Stimulated activated CD4-positive, alpha-beta T cell treated with anti-CD3 and anti-CD28 coated beads, Interleukin-15, amount 100 ng/mL, for 1 hour (primary cell): ENCODE measurements at places on chromosomes 6 and 20.

- no peak for DNase-seq
Observed at GRCh38 chr20:56587307-56588041, 41.6 kb upstream of the TFAP2C start.

- no peak for DNase-seq
Observed at GRCh38 chr20:50569864-50570836, 60.0 kb downstream of the PTPN1 start.

- no peak for DNase-seq
Observed at GRCh38 chr20:42295592-42295991, 677.4 kb upstream of the CHD6 start.

- DNase-seq = no peak
Observed at GRCh38 chr20:51267679-51268078, 244.8 kb upstream of the KCNG1 start.

GRCh38 chr6:83514866-83515466 is 2.6 kb downstream of the PRSS35 start:
- DNase-seq = no peak

DNA sequence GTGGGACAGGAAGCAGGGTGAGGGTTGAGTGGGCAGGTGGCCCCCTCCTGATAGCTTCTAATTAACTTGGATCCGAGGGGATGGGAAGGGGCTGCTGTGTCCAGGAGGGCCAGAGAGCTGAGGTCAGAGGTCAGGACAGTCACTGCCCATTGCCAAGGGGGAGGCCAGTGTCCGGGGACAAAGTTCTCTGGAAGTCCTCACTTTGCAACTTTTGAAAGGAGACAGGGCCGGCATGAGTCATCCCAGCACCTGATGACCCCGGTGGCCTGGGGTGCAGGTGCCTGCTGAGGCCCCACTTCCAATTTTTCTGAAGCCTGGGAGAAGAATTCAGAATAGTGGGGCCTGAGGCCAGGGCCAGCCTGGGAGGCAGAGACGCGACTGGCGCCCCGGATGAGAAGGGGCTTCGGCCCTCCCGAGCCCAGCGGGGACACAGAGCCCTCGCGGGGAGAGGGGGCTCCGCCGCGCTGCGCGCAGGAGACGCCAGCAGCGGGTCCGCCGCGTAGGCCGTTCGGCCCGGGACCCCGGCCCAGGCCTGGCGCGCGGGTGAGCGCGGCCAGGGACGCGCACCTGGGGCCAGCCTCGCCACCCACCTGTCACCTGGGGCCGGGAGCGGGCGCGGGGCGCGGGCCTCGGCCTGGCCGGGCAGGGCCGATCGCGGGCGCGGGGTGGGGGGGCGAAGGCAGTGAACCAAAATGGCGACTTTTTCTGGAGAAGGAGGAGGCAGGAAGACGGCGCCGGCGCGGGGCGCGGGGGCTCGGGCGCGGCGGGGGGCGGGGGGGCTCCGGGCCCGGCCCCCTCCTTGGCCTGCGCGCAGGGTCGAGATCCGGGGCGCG is 586 bp downstream of the ZNF512B start:
- no peak for DNase-seq

- no peak for DNase-seq
Observed at GRCh38 chr20:45014671-45015415, 48.5 kb downstream of the STK4 start.

DNA sequence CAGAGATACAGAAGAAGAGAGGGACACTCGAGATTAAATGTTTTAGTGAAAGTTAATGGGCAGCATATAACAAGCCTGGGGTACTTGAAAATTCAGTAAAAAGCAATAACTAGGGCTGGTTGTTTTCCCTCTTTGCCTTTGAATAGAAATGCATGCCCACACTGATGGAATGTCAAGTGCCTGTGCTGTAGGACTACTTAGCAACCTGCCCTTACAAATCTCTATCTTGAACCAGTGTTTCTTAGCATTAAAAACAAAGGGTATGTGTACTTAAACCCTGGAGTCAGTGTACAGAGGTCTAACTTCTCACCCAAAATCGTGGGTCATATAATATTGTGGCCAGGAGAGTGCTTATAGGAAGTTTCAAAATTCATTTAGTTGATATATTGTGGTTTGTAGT is 37.1 kb downstream of the RNF144B start:
- DNase-seq = no peak

- no peak for DNase-seq
Observed at GRCh38 chr6:92682516-92683398, 736.6 kb downstream of the EPHA7 start.

DNA sequence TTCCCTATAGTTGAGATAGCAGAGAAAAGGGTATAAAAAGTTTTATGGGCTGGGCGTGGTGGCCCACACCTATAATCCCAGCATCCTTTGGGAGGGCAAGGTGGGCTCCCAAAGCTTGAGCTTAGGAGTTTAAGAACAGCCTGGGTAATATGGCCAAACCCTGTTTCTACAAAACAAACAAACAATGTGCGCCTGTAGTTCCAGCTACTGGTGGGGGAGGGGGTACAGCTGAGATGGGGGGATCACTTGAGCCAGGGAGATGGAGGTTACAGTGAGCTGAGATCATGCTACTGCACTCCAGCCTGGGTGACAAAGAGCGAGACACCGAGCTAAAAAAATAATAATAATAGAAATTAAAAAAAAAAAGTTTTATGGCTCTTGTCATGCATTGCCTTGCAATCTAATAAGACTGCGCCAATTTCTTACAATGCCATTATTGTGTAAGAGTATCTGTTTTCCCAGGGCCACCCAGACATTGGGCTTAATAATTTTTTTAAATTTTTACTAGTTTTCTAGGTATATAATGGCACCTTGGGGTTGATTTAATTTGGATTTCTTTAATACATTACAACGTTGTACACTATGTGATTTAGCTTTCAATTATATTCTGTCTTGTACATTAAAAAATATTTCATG is 3.9 kb downstream of the ACSS2 start:
- no peak for DNase-seq

- no peak for DNase-seq
Observed at GRCh38 chr20:37524859-37525708, 2.6 kb downstream of the BLCAP start.
